HepG2 (cell line): ENCODE measurements at places on chromosomes 3 and 15.

DNA sequence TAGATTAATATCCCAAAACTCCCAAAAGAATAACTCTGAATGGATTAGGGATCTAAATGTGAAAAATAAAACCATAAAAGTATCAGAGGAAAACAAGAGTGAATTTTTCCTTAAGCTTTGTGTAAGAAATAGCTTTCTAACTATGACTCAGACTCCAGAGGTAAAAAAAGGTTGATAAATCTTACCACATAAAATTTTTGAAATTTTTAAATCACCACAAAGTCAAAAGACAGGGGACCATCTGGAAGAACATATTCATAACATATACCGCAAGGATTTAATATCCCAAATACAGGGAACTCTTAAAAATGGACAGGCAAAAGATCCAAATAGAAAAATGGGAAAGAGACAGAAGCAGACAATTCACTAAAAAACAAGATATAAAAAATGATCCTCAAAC lies 145.0 kb downstream of the ARNT2 start:
- DNase-seq: no peak

DNA sequence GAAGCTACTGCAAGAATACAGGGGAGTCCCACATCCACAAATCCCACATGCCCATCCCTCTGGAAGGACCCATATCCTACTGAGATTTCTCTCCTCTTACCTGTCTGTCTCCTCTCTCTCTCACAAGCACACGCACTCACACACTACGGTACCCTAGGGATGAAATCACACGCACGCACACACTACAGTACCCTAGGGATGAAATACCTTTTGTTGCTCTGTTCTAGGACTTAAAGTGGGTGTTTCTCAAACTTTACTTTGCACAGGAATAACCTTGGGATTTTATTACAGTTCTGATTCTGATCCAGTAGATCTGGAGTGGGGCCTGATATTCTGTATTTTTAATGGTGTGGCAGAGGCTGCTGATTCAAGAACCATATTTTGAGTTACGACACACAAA lies 622.2 kb upstream of the ZNF385D start:
- no peak for DNase-seq

- DNase-seq: peak; percentile 89
Observed at GRCh38 chr15:50765195-50765967, at the start of gene SPPL2A. Gene SPPL2A, minus strand, starts transcription at chr15:50765706. Its CDS starts 173 bp downstream, at chr15:50765533.

- DNase-seq: no peak
Observed at GRCh38 chr3:177426878-177427495, 229.7 kb upstream of the TBL1XR1 start.

DNA sequence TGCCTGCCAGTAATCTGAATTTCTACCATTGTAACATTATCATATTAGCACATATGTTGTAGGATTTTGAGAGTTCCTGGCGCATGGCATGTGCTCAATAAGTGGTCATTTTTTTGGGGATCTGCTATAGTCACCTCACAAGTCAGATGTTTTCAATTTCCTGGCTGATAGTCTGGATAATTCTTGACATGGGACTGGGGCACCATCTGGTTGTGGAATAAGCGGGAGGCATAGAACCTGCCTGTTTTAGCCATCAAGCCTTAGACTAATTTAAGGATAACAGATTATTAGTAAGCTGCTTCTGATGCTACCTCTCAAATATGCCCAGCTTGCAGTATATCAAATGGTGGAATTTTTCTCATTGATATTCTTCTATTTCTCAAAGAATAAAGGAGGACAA lies 39.1 kb downstream of the GASK1A start:
- no peak for DNase-seq
